ENCODE measurements at places on chromosomes 3 and 15.

DNA sequence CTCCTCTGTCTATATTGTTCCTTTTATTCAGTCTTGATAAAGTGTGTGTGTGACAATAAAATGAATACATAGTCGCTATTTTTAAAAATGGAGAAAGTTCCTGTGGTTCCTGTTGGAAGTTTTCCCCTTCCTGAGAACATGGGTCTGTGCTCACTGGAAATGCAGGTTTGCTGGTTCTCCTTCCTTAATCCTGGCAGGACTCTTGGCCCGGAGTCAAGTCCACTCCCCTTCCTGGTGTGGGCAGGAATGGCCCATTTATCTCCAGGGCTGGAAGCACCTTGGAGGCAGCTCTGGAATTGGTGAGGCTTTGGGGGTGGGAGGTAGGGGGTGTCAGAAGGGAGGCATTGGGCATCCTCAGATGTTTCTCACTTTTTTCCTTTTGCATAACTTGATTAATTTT lies 30.1 kb downstream of the FOXL2 start:
- DNase-seq = no peak

DNA sequence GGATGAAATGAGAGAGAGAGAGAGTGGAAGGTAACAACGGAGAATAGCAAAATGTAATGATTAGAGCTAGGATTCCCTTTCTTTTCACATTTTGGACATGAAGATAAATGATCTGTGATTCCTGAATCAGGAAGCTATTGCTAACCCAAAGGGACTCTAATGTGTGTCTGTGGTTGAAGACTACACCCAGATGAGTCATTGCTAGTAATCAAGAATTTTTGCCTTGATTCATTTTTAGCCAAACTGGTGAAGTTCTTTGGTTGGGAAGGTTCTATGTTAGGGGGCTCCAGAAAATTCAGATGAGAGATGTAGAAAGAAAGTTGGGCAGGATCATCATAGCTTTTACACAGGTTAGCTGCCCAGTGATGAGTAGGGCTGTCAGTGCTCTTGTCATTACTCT lies 116.4 kb downstream of the DUT start:
- no peak for DNase-seq

GRCh38 chr15:77370580-77370979 lies 49.3 kb downstream of the PEAK1 start:
- no peak for DNase-seq

GRCh38 chr3:145088917-145089316 lies 1072.1 kb downstream of the PLOD2 start:
- DNase-seq = no peak

GRCh38 chr15:37087131-37087588 lies 13.2 kb downstream of the MEIS2 start:
- no peak for DNase-seq

DNA sequence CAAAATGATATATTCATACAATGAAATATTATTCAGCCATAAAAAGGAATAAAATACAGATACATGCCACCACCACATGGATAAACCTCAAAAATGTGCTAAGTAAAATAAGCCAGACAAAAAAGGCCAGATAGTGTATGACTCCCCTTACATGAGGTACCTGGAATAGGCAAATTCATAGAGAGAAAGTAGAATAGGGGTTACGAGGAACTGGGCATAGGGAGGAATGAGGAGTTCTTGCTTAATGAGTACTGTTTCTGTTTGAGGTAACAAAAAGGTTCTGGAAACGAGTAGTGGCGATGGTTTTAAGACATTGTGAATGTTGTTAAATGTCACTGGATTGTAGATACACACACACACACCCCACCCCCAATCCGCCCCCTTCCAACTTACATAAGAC lies 8.2 kb downstream of the RAF1 start:
- DNase-seq = no peak

DNA sequence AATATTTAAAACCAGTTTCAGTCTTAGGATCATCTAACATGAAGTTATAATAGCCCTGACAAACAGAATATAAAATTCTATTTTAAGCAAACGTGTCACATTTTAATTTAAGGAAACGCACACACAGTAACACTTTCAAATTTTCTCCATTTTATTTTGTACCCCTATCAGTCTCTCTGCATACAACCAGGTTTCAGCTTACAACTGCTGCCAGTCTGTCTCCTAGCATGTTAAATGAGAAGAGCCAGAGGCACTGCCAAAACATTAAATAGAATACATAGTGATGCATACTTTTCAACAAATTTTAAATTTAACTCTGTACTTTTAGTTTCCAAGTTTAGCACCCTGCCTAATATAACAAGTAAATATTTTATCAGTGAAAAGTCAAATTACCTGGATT lies 60.8 kb downstream of the UACA start:
- DNase-seq = no peak

DNA sequence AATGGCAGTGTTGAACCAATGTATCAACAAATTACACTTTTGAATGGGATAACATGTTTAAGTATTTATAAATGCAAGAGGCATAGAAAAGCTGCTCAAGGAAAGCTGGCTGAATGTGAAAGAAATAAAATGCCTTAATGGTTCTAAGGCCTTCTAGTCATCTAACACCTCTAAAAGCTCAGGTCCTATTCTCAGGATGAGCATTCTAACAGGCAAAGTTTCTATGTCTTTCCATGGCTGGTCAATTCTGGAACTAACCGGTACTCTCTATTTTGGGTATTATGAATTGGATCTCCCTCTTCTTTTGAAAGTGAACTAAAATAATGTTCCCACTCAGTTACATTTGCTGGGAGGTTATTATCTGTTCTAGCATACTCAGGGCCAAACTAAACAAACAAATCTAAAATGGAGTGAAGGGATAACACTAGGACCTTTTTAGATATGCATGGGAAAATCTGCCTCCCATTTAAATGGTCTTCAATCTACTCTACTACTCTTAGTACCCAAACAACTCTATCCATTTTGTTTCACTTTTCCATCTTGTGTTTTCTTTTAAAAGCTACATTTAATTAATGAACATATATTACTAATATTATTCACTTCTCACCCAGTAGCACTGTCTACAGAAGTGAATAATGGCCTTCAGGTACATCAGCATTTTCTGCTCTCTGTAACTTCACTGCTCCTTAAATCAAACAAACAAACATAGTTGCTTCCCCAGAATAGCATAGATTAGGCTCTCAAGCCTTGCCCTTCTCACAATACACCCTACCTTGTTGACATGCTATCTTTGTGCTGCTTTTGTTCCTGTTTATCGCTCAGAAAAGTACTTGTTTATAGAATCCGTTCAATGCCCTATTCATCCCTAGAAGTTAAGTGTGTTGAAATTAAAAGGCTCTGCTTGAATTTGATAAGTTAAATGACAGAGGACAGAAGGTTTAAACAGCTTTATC lies 46.4 kb downstream of the CBLB start:
- DNase-seq = no peak

DNA sequence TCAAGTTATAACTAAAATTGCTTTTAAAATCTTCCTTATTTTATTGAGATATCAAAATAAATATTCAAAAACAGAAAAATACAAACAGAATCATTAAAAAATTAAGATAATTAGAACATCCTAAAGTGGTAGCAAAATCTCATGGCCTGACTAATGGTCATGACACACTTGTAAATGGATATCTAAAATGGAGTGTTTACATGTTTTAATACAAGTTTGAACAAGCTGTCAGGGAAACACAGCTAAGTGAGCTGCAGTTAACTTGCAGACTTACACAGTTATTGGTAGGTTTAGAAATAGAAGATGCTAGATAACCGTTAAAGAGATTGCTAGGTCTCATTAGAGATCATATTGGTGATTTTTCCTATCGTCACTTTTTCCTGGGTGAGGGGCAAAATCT lies 242.3 kb downstream of the LPP start:
- DNase-seq = no peak

DNA sequence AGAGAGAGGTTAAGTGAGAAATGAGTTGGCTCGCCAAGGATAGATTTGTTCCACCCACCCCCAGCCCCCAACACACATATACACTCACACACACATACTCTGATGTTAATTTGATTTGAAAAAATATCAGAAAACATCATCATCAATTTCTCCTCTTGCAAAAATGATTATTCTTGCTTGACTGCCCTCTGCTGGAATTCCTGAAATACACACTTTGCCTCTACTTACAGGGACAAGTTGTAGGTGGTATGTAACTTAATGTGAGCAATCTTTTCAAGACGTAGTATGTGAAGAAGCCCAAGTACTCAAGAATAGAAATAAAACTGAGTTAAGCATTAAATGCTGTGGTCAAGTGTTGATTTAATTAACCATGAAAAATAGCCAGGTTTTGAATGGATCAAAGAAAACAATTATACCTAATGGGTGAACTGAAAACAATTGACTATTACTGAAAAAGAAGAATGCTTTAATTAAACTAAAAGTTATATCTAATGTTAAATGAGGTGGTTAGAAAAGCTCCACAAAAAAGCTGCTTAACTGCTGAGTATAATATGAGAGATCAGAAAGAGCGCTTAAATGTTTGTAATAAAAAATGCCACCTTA lies 46.6 kb upstream of the MDFIC2 start:
- no peak for DNase-seq

GRCh38 chr3:22920006-22920405 lies 283.1 kb upstream of the UBE2E2 start:
- no peak for DNase-seq

- DNase-seq = no peak
Observed at GRCh38 chr15:95857758-95858157, 472.7 kb upstream of the NR2F2 start.

- DNase-seq = no peak
Observed at GRCh38 chr3:113143353-113143752, 68.0 kb upstream of the BOC start.

GRCh38 chr3:193114431-193115340 lies 126.3 kb upstream of the PLAAT1 start:
- no peak for DNase-seq

- no peak for DNase-seq
Observed at GRCh38 chr3:98702166-98702565, 61.0 kb upstream of the ST3GAL6 start.

DNA sequence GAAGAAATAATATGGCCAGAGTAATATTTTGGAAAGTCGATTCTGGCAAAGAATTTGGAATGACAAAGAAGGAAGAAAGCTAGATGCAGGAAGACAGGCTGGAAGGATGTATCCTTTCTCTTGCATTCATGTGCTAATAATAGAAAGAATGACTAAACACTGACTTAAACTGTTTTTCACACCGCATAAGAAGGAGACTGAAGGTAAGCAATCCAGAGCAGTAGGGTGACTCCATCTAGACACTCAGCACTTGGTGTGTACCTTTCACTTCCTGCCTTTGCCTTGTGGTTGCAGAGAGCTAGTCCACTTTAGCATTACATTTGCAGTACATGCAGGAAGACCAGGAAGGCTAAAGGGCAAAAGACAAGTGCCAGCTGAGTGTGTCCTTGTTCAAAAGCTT lies 234.6 kb downstream of the RBMS3 start:
- no peak for DNase-seq

DNA sequence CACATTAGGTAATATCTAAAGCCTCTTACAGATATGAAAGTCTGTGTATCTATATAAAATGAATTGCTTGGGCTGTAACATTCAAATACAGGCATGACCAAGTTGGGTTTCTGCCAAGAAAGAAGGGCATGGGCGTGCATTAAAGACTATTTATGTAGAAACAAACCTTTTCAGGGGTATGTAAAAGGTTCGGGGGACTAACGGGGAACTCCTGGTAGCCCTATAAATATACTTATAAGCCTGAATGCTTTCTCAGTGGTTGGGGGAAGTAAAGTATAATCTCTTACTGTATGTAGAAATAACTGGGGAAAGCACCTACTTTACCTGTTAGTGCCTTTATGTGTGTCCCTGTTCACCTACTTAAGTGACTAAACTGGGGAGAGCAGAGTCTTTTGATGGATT lies 154.5 kb upstream of the TBL1XR1 start:
- no peak for DNase-seq

- DNase-seq = no peak
Observed at GRCh38 chr3:197730200-197730599, 6.5 kb downstream of the RUBCN start.

DNA sequence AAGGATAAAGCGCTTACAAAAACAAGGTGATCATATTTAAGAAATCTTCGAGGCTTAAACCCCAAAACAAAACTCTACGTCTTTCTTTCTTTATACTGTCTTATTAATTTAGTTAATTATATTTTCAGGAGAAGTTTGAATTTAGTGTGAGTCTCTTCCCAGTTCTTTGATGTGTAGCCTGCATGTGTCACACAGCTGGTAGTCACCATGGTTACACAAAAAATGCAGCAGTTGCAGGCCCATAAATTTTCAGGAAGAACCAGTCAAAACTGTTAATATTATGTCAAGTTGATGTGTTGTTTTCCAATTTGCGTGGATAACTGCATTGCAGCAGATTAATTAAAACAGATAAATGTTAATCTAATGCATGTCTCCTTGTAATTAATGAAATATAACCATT lies 10.4 kb downstream of the CLSTN2 start:
- no peak for DNase-seq

GRCh38 chr15:73809728-73810501 lies 56.8 kb upstream of the INSYN1 start:
- DNase-seq = no peak

DNA sequence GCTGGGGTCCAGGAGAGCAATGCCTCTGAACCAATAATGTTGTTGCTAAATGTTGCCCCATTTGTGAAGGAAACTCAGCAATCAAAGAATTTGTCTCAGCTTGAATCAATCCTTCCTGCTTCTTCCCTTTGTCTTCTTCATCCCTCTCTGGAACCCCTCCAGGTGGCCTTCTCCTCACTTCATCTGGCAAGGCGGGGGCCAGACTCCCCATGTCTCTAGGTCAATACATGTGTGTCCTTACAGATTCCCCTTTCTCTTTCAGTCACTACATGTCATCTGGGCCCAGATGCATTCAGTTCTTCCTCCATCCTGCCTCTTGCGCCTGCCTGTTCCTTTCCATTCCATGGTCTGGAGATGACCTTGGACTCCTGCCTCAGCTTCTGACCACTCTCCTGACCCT lies 8.0 kb upstream of the LTF start:
- DNase-seq = no peak

DNA sequence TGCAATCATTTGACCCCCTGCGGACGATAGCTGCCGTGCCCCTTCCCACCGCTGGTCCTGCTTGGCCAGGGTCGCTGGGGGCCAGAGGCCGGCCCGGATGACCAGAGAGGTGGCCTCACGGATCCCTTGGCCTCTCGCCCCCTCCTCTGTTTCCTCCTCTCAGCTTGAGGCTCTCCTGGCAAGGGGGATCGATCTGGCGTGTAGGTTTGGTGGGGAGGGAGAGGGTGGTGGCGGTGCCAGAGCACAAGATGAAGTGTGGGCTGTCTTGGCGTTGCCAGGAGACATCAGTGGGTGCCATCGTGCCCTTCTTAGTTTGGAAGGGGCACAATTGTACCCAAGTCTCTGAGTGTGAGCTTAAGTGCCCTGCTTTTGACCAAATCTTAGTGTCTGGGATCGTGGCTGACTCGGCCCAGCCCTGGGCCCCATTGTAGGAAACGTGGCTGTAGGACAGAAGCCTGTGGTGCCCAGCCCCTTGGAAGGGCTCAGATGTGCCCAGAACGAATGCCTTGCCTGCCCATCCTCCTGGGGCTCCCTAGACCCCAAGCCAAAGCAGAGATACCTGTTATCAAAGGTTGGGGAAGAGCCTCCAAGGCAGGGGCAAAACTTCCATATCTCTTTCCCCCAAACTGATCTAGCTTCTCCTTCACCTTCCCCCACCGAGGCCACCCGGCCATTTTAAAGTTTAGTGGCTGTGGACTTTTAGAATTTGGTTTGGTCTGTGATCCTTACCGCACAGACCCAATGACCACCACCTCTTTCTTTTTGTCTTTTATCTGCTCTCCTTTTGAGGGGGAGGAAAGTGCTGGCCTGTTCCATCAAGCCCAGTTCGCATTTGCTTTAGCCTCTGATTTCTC lies 14.4 kb downstream of the NR2F2 start:
- DNase-seq = no peak

Measured in CMK (cell line).